Stromal cell of bone marrow (primary cell): ENCODE measurements at places on chromosomes 6 and 20.

- DNase-seq = no peak
These were observed 112.2 kb upstream of the PRND start for GRCh38 chr20:4609511-4609910.

DNA sequence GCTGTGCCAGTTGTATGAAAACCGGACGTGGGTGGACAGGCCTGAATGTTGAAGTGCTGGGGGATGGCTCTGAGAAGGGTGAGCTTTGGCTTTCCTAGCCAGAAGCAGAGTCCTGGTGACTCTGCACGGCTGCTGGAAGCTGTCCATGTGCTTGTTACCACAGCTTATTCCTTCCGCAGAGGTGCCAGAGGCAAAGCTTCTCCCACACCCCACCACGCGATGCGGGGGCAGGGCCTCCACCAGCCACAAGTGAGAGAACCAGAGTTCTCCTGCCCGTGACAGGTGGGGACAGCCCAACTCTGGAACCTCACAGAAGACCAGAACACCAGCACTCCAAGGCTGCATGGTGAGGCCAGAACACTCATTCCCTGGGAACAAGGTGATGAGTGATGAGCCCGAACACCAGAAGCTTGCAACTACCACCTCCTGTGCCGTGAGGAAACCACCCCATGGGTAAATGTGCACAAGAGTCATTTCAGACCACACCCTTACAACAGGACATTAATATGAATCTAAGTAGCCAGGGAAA, 36.7 kb downstream of the JAG1 start:
- peak; percentile 65 for DNase-seq

GRCh38 chr20:38776363-38776762, 28.1 kb downstream of the ACTR5 start:
- no peak for DNase-seq

DNA sequence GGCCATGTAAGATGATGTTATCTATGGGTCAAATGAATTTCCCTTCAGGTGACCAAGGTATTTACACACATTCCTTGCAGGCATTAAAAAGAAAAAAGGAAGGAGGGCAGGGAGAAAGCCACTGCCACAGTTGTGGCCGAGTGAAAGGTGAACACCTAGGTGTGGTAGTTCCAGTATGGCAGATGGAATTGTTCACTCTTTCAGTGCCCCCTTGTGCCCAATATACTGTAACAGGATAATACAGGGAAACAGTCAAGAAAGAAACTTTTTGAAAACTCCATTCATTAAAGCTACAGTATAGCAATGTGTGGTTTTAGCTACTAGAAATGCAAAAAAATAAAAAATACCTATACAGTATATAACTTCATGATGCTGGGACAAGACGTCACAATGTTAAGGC, 52.1 kb downstream of the BMP2 start:
- no peak for DNase-seq

DNA sequence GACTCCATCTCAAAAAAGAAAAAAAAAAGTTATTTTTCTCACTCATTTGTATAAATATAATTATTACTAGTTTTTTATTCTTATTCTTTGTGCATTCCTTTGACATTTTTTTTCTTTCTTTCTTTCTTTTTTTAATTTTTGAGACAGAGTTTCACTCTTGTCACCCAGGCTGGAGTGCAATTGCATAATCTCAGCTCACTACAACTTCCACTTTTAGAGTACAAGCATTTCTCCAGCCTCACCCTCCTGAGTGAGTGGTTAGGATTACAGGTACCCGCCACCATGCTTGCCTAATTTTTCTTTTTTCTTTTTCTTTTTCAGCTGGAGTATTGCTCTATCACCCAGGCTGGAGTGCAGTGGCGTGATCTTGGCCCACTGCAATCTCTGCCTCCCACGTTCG, 51.4 kb upstream of the JARID2 start:
- no peak for DNase-seq

DNA sequence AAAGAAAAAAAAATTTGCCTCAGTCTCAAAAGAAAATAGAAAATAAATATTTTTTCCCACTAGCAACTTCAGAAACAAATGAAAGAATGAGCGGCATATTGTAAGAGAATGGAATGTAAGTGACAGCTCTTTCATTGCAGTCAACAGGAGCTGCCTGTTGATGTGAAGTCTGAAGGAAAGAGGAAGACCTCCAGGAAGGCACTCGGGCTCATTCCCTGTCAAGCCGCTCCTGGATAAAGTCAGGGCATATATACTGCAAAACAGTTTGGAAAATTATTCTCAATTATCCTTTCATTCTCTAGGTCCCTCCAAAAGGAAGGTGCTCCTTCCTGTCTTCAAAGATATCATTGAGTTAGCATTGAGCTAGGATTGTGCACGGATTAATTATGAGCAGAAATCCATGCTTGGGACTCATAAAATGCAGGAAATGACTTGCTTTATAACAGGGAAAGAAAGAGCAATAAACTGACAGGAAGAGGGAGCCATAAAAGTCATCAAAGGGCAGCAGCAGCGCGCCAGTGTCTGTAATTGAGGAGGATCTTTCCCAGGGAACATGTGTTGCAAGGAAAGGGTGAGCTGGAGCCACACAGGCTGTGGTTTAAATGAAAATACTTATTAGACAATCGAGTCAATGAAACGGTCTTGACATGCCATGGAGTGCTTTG, 218.2 kb downstream of the C6orf118 start:
- DNase-seq = no peak

DNA sequence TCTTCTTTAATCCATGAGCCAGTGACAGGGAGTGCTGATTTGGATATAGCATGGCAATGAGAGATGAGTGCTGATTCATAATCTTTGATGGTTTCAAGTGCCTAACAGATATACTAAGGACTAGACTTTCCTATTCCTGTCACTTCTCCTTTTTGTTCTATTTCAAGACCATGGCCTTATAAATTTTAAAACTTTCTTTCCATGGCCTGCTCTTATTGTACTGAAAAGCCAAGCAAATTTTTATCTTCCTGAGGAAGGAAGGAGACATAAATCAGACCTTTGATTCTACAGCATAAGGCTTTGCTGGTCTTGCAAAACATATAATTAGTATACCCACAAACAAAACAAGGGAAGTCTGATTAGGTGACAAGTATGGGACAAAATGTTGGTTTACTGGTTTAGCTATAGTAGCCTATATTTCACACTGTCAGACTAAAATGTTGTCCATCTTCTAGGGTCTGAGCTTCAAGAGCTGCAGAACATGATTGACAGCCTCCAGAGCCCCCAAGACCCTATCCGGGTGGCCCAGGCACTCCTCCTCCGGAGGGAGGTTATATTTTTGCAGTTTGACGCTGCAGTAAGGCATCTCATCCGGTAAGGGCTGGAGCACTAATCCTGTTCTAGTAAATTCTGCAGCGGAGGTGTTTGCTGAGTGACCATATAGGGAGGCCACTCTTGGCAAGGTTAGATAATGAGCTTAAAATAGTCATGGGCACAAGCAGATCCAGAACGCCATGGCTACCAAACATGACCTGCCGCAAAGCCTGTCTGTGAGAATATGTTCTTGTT, 82.3 kb downstream of the CD164 start:
- no peak for DNase-seq

- no peak for DNase-seq
These were observed 62.7 kb downstream of the SLC24A3 start for GRCh38 chr20:19275038-19275629.

DNA sequence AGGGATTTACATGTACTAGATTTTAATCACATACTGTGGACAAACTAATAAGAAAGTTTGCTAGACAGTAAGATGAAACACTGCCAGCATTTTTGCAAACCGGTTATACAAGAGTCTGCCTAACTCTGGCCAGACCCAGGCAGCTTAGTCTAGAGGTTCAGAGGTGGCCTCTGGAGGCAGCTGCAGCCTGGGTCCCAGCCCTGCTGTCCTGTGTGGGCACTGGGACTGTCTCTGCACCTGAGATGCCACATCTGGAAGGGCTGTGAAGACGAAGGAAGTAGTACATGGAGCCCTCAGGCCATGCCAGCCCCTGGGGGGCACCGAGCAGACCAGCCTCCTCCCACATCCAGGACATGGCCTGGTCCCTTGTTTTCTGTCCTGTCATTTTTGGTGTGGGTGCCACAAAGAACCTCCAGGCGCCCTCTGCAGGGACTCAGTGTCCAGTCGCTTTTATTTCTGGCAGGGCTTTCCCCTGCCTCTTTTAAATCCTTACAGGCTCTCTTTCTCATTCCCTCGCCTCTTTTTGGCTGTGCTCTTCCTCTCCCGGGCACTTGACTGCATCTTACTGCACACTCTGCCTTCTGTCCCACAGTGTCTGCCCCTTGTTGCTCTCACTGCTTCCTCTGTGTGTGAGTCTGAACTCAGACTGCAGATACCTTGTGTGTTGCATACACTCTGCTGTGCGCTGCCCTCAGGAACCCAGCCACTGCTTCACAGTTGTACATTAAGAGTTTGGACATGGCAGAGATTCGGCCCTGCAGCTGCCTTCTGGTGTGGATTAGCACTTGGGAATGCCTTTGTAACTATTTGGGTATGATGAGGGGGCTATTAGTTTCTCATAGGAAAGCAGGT, 216.7 kb downstream of the ZDHHC14 start:
- DNase-seq = no peak

DNA sequence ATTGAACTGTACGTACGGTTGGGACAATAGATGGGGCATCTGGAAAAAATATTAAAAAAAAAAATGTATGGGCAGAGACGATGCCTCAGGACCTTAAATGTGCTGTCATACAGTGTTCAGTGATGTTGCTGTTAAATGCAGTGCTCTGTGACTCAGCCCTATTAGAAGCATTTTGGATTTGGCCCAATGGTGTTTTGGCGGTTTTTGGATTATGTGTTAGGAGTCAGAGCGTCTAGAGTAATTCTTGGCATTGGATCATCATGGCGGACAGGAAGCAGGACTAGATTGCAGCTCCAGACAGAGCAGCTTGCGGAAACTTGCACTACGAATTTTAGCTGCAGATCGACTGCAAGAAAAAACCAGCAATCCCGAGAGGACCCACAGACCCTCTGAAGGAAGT, 280.0 kb downstream of the SOX4 start:
- peak; percentile 96 for DNase-seq

- no peak for DNase-seq
These were observed 102.3 kb downstream of the UBE3D start for GRCh38 chr6:82963191-82963925.

- DNase-seq = no peak
These were observed 149.8 kb downstream of the SH3BGRL2 start for GRCh38 chr6:79780881-79781280.

- DNase-seq = peak; percentile 50
These were observed 197.2 kb upstream of the SOX4 start for GRCh38 chr6:21396313-21396712.

DNA sequence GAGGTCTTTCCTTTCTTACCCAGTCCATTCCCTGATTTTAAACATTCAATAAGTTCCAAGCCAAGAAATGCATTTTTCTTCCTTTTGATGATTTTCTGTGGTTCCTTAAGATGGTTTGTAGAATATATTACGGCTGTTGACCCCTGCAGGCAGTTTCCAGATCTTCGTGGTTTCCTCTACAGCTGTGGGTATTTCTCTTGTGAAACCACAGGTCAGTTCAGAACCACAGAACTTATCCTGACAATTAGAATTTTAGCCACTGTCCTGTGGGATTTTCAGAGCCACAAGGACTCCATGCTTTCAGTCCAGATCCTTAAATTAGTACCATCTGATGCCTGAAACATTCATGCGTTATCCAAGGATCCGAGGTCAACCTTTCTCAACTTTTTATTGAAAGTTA, 29.7 kb upstream of the EXOC2 start:
- DNase-seq = peak; percentile 22

DNA sequence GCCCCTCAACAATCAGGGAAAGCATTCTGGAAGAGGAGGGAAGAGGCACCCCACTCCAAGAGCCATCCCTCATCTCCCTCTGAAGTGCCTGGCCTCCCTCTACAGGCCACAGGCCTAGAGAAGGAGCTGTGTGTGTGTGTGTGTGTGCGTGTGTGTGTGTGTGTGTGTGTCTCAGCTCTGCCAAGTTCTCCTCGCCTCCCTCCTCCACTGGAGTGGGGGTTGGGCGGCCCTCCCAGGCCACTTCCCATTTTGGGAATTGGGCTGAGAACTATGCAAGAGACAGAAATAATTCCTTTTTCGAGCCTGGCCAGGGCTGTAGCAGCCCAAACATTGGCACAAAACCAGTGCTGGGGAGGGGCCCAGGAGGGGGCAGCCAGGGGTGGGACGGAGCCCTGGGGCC, 35.7 kb downstream of the KCNB1 start:
- peak; percentile 41 for DNase-seq

DNA sequence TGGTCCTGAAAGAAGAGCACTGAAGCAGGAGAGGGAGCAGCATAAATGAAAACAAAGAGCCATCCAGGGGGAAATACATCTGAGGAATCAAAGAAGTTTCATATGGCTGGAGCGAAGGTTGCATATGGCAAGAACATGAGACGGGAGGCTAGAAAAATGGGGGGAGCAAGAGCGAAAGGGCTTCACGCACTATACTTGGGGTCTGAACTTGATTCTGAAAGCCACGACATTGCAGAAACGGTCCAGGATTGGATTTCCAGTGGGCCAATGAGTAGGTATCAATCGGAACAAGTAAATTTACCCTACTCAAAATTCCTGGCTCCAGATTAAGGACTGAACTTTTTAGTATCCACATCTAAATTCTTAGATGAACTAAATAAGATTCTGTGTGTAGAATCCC, 47.9 kb downstream of the B4GALT5 start:
- no peak for DNase-seq

GRCh38 chr6:165662041-165662748, 846 bp downstream of the PDE10A start:
- DNase-seq = no peak

DNA sequence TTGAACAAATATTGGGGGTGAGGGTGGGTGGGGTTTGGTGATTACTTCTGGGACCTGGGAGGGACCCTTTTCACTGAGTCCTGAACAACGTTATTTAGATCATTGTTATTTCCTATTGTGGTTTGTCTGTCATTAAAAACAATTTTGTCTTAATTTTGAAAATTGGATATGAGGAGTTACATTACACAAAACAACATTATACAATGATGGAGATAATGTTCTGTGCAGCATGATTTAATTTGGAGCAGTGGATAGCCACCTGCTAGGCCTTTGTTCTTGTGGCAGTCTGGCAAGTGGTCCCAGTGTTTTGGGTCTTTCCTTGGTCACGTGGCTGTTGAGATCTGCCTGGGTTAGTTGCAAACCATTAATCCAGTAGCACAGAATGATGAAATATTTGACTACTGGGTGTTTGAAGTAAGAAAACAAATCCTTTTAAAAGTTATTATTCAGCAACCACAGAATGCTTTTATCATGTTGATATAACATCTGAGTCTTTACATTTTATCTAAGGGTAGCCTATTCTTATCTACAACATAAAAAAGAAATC, 172.8 kb downstream of the CDKAL1 start:
- no peak for DNase-seq

GRCh38 chr6:95448208-95448607, 129.1 kb upstream of the MANEA start:
- no peak for DNase-seq

GRCh38 chr6:147421903-147422302, 86.6 kb upstream of the SAMD5 start:
- no peak for DNase-seq

GRCh38 chr20:63775096-63775978, 35.8 kb downstream of the SLC2A4RG start:
- DNase-seq = peak; percentile 5
